ENCODE measurements at places on chromosomes 6 and 20.

DNA sequence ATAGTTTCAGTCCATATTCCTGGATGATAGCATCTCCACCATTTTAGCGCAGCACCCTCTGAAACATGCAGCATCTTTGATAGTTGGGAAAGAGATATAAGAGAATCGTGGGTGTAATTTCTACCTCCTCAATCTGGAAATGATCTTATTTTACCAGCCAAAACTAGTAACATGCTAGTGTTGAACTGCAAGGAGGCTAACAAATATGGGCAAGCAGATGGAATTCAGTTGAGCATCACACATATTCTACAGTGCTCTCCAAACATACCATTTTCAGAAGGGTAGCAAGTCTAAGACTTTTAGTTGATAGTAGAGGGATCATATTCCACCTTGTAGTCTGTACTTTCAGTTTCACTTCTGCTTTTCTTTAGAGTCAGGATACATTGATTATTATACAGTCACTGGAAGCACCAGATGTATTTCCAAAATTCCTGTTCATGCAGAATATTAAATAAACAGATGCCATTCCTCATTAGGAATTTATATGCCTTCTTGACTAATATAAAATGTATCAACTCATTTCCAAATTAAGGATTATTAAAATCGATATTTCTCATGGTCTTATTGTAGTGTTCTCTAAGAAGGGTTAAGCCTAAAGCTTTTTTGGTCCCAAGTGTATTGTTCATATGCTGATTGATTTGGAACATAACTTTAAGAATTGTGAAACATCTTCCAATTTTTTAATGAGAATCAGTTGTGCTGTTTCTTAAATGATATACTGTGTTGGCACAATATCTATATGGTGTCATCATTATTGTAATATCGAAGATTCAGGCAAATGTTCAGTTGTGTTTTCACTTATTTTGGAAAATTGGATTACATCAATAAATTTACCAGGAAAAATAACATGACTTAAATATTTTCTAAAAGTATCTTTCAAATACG lies 362.0 kb downstream of the CENPW start:
- no peak for DNase-seq
- H3K4me3 ChIP-seq, result no peak overlapping the region
- H3K27ac ChIP-seq, result no peak overlapping the region
- no peaks in the 10 kb centered on the region for H3K4me1 ChIP-seq

DNA sequence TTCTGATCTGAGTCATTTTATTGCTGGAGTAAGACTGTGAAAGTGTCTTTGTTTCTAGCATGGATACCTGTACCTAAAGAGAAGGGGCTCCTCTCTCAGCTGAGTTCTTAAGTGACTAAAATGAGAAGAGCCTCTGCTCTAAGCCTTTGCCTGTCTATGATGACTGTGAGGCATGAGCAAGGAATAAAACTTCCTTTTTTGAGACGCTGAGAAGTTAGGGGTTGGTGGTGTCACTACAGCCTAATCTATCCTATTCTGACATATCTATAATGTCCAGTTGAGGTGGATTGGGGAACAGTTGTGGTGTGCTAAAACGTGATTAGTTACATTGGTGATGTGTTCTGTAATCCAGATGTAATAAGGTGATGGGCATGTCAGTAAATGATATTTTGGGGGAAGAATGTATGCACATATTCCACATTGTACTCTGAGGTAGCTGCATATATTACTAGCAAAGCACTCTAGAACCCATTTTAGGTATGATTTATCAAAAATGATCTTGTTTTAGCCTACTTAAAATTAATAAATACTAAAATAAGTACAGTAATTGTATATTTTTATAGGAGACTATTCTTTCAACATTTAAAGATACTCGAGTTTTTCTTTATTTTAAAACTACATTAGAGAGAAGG lies 18.1 kb downstream of the ADGRB3 start:
- no peak overlapping the region for H3K4me3 ChIP-seq
- H3K27me3 ChIP-seq, result no peaks in the 10 kb centered on the region
- no peaks in the 10 kb centered on the region for H3K36me3 ChIP-seq
- no peaks in the 10 kb centered on the region for H3K4me1 ChIP-seq
- no peak overlapping the region for H3K27ac ChIP-seq

GRCh38 chr6:89144354-89144906 lies 1.4 kb upstream of the PM20D2 start:
- no peak for DNase-seq
- no peak overlapping the region for H3K4me3 ChIP-seq
- no peaks in the 10 kb centered on the region for H3K36me3 ChIP-seq
- H3K4me1 ChIP-seq, result peaks cover 33% of the 10 kb centered on the region

- no peak for DNase-seq
- peaks cover 14% of the 10 kb centered on the region for H3K4me1 ChIP-seq
- H3K27me3 ChIP-seq, result no peaks in the 10 kb centered on the region
- no peak overlapping the region for H3K27ac ChIP-seq
- H3K4me3 ChIP-seq, result no peak overlapping the region
These were observed 37.3 kb downstream of the SIM1 start for GRCh38 chr6:100427452-100427851.

GRCh38 chr6:163329991-163330390 lies 84.5 kb upstream of the QKI start:
- peaks cover 8% of the 10 kb centered on the region for H3K4me1 ChIP-seq
- no peak overlapping the region for H3K27ac ChIP-seq
- H3K36me3 ChIP-seq, result no peaks in the 10 kb centered on the region
- H3K27me3 ChIP-seq, result no peaks in the 10 kb centered on the region
- no peak overlapping the region for H3K4me3 ChIP-seq
- DNase-seq, result no peak

GRCh38 chr6:158231551-158232315 lies 63.6 kb downstream of the GTF2H5 start:
- H3K4me1 ChIP-seq, result peaks cover 12% of the 10 kb centered on the region
- peak overlapping the region; percentile 88 for H3K4me3 ChIP-seq
- peak overlapping the region; percentile 94 for H3K27ac ChIP-seq
- H3K36me3 ChIP-seq, result no peaks in the 10 kb centered on the region

- H3K4me1 ChIP-seq, result no peaks in the 10 kb centered on the region
- H3K27me3 ChIP-seq, result no peaks in the 10 kb centered on the region
- H3K27ac ChIP-seq, result peak overlapping the region; percentile 6
- no peak overlapping the region for H3K4me3 ChIP-seq
These were observed 100.6 kb downstream of the DCDC2 start for GRCh38 chr6:24257282-24257681.

DNA sequence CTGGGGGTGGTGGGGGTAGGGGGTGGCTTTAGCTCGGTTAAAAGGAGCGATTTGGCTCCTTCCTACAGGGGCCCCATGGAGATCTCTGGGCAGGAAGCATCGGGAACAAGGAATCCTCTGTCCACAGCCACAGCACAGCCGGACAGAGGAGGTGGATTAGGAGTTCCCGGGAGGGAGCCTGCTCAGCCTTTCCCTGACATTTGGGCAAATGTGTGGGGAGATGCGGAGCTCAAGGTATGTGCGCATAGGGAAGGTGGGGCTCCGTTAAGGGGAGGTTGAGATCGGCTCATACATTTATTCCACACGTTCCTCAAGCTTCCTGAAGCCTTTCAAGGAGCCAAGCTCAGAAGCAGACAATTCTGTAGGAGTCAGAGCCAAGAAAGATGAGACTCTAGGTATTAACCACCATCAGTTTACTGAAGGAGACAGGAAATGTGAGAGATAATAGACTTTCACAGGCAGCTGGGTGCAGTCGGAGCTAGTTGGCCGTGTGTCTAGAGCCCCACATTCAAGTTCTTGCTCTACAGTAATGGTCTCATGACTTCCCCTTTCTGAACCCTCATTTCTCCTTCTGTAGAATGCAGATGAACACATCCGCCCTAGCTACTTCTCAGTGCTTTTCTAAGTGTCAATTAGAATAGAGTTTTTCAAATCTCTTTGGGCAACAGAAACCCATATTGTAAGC lies 40.8 kb upstream of the EPB41L1 start:
- no peak overlapping the region for H3K27ac ChIP-seq
- H3K4me1 ChIP-seq, result peaks cover 8% of the 10 kb centered on the region
- no peaks in the 10 kb centered on the region for H3K27me3 ChIP-seq
- DNase-seq, result no peak
- no peak overlapping the region for H3K4me3 ChIP-seq

- no peaks in the 10 kb centered on the region for H3K4me1 ChIP-seq
- DNase-seq, result no peak
- H3K36me3 ChIP-seq, result no peaks in the 10 kb centered on the region
- no peak overlapping the region for H3K4me3 ChIP-seq
- H3K27me3 ChIP-seq, result no peaks in the 10 kb centered on the region
These were observed 37.9 kb upstream of the KHDRBS2 start for GRCh38 chr6:62323818-62324431.

DNA sequence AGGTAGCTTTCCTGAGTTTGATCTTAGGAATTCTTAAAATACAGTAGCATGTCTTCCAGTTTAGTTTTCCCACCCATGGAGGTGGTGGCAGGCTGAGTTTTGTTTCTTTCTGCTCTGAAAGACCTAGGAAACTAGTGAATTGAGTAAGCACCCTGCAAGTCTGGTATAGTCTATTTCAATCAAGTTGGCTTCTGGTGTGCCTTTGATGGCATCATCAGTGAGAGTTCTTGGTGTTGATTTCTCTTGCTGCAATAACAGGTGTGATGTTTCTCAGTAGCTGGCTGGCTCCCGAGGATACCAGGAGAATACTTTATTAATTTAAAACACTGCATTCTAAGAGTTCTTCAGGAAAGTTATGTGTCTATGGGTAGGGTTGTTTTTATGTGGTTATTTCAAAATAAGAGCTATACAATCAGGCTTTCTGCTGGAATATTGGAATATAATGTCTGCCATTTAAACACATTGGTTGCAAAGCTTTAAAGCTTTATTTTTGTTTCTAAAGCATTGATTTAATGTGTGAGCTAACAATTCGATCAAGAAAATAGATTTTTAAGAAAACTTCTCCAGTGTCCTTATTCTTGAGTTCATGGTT lies 19.0 kb downstream of the VAPB start:
- no peak overlapping the region for H3K27ac ChIP-seq
- H3K27me3 ChIP-seq, result no peaks in the 10 kb centered on the region
- peaks cover 31% of the 10 kb centered on the region for H3K4me1 ChIP-seq
- no peak overlapping the region for H3K4me3 ChIP-seq
